ENCODE measurements at places on chromosomes 7 and 10.

DNA sequence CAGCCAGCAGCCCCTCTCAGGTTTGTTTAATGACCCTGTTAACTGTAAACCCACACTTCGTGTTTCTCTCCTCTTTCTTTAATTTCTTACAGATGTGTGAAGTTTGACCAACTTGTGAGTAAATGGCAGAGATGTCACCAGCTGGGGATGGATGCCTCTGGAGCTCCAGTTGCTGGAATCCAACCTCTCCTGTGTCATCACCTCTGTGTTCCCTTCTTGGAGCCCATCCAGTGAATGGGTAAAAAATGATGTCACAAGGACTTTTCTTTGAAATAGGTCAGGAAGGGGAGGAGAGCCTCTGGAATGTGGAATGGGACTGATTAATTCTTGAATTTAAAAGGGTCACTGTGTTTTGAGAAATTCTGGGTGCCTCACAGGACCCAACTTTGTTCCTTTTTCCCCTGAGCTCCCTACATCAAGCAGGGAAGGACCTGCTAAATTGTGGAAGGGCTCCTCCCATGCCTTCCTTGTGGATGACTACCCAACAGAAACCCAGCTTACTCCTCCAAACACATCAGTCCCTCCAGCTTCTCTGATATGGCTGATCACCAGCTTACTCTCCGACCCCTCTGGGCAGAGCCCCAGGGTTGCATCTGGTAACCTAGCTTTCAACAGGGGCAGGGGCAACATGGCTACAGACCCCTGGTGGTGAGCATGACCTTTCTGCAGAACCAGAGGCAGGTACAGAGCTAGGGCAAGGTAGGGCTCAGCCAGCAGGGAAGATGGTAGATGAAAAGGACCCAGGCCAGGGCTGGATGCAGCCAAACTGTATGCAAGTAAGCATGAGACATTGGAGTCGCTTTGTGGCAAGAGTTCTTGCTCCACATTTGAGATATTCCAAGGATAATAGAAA, 67.5 kb downstream of the STRA8 start:
- no peak for DNase-seq

GRCh38 chr10:34185998-34186397, 629.1 kb downstream of the PARD3 start:
- no peak for DNase-seq

- no peak for DNase-seq
Measured at GRCh38 chr10:63093227-63093626, 39.9 kb upstream of the NRBF2 start.

DNA sequence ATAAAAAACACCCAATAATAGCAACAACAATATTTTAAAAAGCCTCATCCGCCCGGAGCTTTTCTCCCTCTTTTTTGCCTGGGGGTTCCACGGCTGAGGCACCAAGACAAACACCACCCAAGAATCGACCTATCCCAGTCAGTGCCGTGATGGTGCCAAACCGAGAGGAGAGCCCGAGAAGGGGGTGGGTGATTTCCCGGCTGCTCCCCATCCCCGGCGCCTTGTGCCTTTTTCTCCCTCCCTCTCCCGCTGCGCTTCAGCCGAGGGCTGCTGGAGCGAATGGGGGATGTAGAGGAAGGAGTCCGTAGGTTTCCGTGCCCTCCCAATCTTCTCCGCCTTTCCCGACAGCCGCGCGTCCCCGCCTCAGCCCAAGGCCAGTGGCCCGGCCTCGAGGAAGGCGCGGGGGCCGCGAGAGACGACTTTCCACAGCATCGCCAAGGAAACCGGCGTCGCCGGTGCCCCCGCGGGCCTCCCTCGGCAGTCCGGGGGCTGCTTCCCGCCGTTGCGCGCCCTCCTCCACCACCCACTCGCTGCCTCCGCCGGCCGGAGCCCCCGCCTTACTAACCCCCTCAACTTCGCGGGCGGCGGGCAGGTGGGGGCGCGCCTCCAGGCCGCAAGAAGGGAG, 1.3 kb downstream of the EGR2 start:
- no peak for DNase-seq

DNA sequence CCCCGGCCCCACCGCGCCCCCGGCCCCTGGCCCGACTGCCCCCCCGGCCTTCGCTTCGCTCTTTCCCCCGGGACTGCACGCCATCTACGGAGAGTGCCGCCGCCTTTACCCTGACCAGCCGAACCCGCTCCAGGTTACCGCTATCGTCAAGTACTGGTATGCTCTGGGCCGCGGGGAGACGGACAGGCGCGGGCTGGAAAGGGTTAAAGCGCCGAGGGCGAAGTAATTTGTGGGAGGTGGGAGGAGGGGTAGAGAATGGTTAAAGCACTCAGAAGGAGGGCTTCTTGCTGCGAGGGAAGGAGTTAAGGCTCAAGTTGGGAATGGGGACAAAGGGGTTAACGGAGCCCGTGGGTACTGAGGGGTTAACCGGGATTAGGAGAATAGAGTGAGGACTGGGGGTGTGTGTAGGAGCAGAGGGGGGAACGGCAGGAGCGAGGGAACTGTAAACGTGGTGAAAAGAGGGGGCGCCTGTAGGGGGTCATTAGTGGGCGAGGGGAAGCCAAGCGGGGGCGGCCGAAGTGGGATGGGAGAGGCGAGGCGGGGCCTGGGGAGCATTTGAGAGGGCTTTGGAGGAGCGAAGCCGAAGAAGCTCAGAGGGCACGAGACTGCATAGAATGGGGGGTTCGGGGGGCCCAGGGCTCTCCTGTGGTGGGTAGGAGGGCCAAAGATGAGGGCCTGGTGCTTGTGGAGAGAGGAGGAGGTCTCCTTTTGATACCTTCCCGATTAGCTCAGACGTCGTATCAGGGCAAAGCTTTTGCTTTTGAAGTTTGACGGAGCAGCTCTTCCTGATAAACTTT, 605 bp downstream of the SUFU start:
- DNase-seq: no peak

GRCh38 chr10:110764378-110764777, 107.3 kb upstream of the PDCD4 start:
- no peak for DNase-seq

- DNase-seq: no peak
Measured at GRCh38 chr10:23556727-23557440, 118.0 kb downstream of the OTUD1 start.

DNA sequence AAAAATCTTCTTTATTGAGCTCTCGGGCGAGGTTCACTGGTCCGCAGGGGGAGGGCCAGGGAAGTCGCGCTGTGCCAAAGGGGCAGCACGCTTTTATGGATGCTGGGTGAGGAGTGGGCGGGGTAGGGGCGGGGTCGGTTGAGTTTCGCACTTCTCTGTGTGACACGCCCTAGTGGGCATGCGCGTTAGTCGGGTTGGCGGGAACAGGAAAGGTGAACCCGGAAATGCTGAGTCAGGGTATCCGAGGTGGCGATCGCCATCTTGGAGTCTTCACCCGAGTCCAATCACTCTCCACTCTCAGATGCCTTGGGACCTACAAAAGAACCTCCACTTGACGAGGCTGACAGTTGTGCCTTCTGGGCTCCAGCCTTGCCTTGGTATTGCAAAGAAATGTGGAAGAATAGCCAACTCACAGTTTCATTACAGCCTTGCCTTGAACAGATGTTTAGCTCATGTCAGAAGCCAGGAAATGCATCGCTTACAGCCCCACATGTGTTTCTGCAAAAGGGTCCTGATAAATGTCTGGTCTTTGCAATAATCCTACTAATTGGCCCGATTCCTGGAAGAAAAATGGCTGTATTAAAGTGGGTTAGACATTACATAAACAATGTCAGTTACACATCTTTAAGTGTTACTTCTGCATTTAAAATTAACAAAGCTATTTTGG, 64.1 kb downstream of the AHR start:
- DNase-seq: no peak

- no peak for DNase-seq
Measured at GRCh38 chr7:150570556-150571465, 3.6 kb downstream of the GIMAP4 start.

- no peak for DNase-seq
Measured at GRCh38 chr10:28761084-28761846, 83.9 kb downstream of the BAMBI start.

- DNase-seq: peak; percentile 21
Measured at GRCh38 chr7:30164567-30164966, 29.8 kb downstream of the MTURN start.

DNA sequence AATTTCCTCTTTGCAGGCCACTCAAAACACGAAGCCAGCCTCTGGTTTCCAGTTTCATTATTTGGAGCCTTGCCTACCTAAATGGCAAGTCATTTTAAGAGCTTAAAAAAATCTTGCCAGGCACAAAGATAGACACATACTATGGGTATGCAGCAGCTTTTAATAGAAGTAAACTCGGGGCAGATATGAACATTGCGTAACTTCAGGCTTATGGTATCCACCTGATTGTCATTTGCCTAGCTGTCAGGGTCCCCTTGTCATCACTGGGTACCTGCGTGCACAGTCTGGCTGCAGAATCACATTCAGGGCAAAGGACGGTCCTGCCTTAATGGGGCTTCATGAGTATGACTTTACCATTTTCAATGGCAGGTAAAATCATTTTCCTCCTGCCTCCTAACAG, 466.1 kb upstream of the NRP1 start:
- no peak for DNase-seq

DNA sequence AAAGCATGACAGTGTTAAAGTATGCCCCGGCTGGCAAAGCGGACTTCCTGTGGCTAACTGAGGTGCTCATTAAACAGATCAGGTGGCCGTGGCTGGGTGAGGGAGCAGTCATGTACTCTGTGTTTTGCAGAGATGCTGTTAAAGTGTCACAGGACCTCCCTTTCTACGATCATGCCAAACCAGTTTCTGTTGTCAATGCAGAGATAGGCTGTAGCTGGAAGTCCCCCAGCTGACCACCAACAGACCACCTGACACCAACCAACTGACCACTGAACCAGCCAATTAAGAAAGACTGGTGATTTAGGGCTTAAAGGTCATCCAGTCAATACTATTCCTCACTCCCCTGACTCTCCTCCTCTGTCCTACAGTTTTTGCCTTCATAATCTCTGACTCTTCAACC, 431.1 kb upstream of the LRGUK start:
- DNase-seq: no peak

- no peak for DNase-seq
Measured at GRCh38 chr7:68187532-68187931, 1190.9 kb downstream of the TYW1 start.

DNA sequence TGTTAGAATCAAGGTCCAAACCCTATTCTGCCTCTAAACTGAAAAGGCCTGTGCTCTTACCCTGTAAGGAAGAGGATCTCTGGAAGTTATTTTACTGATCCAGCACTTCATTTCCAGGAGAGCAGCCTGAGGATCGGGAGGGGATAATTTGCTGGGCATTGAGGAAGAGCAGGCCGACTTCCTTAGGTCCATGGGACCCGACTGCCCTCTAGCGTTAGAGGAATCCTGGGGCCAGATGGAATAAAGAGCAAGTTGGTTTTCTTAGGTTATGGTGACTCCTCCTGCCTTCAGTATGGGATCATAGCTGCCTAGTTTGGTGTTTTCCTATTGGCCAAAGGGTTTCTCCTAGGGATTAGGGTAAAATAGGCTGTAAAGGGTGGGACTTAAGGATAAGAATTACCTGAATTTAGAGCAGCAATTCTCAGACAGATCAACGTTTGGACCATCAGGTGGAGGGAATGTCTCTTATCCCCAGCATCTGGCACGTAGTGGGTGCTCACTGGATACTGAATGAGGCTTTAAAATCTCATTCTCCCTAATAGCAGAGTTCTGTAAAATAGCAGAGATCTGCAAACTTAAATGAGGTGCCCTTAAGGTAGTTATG, 40.0 kb upstream of the SORBS1 start:
- peak; percentile 79 for DNase-seq
